Left hindlimb (tissue), 1 donor: ENCODE measurements at places on chromosomes 2 and 18.

GRCh38 chr18:54129448-54130067 is 94.9 kb downstream of the MBD2 start:
- DNase-seq: no peak

DNA sequence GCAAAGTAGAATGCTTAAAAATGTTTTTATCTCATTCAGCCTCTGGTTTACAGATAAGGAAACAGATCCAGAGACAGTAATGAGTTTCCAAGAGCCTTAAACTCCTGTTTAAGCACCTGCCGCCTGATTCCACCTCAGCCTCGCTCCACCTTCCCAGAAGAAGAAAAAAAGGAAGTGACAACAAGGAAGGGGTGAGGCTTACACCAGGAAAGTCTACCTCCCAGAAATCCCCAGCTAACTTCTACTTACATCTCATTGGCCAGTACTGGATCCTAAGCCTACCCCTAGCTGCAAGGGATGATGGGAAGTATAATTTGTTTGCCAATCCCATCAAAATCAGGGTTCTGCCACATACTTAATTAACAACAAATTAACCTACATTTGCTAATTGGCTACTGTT is 15.3 kb upstream of the ARID5A start:
- no peak for DNase-seq

DNA sequence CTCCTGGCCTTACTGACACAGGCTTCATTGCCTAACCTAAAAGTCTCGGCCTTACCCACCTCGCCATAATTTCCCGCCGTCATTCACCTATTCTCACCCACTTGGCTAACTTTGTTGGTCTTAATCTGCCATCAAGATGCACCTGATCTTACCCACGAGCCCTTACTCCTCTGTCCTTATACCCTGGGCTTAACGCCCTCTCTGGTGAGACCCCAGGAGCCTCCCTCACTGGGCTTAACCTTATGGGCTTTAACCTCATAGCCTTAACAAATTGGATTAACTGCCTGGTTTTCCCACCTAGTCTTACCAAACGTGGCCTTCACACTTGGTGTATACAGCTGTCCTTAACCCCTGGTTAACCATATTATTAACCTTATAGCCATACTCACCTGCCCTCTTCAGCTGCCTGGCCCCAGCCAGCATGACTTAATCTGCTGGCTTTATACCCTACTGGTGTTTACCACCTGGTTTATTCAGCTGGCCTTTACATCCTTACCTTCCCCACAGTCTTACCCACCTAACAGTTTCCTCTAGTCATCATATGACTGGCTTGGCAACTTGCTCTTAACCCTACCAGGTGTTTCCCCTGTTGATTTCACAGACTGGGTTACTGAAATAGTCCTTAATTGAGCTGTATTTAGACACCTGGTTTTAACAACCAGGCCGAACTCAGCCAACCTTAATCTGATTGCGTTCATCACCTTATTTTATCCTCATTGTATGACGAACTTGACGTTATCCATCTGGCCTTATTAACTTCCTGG is 132.0 kb upstream of the ZSWIM2 start:
- DNase-seq: no peak

GRCh38 chr2:26620031-26620605 is 21.0 kb downstream of the CIB4 start:
- DNase-seq: no peak
